ENCODE measurements at places on chromosomes 7 and 10. TPM values are rescaled to one million over a fixed set of nuclear protein-coding genes. Genes with fewer than 3 reads are reported as not detected.

Gene MYOZ1
- total RNA-seq: not detected

DNA sequence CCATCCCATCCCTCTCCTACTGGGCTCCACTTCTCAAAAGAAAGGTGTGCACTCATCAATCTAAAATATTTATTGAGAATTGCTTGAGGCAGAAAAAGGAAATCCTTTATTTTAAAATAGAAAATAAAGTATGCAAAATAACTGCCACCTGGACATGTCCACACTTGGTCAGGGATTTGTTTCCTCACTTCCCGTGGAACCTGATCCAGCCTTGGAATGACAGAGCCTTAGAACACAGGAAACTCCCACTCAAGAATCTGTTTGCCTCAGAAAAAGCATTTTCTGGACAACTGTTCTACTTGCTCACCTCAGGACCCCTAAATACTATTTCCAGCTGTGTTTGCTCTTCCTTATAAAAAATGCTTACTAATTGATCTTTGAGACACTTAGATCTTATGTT is 29.0 kb downstream of the AKR1C8 start:
- DNase-seq: no peak

GRCh38 chr7:151179946-151180345 is 7.1 kb downstream of the ASB10 start:
- DNase-seq: no peak

- no peak for DNase-seq
Observed at GRCh38 chr10:80373502-80373901, 16.9 kb downstream of the DYDC2 start.

- no peak for DNase-seq
Observed at GRCh38 chr7:51455948-51456347, 139.3 kb upstream of the COBL start.

DNA sequence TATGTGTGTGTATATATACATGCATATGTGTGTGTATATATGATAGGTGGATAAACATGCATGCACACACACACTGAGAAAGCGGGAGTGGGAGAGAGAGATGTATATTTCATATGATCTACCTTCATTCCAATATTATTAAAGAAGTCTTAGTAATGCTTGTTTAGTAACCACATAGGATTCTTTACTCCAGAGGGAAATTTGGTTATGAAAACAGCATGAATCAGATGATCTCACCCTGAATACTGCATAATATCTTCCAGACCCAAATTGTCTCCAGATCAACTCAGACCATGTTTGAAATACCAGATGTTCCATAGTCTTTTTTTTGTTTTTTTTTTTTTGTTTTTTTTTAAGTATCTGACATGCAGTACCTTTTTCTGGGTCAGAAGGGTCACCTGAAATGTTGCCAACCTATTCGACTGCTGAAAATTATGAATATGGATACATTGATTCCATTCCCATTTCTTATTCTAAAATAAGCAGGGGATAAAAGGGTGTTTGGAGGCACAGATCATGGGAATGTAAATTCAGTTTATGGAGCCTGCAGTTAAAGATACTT is 17.4 kb downstream of the TES start:
- DNase-seq: no peak

GRCh38 chr7:158976468-158976848 is 120.1 kb downstream of the DYNC2I1 start:
- no peak for DNase-seq

Gene PTPRZ1
- not detected for total RNA-seq

Gene C10orf71
- not detected for total RNA-seq

GRCh38 chr7:78052112-78052511 is 253.5 kb downstream of the PHTF2 start:
- no peak for DNase-seq

Gene SH2B2
- 0.86 TPM for total RNA-seq

Gene AKR1D1
- total RNA-seq: not detected

GRCh38 chr7:2864204-2864985 is 20.3 kb upstream of the GNA12 start:
- DNase-seq: no peak

- no peak for DNase-seq
Observed at GRCh38 chr7:25557379-25557917, 329.2 kb upstream of the NPVF start.

GRCh38 chr7:149783386-149784250 is 10.2 kb upstream of the ZNF467 start:
- DNase-seq: no peak

DNA sequence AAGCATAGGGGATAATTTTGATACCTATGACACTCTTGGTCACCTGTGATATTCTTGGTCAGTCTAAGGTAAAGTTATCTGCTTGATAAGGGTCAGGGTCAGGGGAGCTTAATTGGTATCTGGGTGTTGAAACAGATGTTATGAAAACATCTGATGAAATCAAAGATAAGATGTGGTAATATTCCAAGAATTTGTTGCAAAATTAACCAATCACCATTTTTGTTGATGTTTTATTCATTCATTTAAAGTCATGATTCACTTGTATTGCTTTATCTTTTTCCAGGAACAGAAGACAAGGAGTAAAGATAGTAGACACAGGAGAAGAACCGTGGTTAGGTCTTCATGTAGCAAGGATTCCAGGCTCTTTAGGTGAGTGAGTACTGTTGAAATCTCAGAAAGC is 103.1 kb downstream of the SEMA3C start:
- no peak for DNase-seq

- DNase-seq: no peak
Observed at GRCh38 chr10:32377458-32378259, 30.7 kb upstream of the EPC1 start.

Gene SLC29A4
- total RNA-seq: 2.7 TPM

GRCh38 chr7:151992375-151992774 is 33.1 kb upstream of the GALNT11 start:
- no peak for DNase-seq

DNA sequence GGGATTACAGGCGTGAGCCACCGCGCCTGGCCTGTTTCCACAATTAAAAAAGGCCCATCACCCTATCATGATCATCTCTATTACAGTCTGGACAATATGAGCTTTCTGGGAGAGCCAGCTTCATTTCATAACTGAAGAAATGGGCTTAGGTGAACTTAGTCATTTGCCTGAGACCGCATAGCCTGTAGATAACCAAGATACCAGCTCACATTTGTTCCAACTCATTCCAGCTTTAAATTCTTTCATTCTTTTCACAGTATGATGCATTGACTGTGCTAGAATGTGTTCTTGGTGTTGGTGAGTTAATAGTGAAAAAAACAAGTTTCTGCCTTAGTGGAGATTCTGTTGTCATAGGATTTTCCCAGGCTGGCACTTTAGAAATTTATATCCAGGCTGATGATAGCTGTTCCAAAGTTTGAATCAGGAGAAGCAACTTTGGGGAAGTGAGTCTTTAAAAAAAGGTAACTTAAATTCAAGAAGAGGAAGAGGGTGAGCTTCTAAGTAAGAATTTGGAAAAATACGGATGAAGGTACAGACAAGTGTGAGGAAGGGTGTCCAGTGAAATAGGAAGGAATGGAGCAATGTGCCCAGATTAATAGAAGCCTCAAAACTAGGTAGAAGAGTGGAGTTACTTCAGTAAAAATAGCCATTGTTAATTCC is 2.1 kb upstream of the H2AZ2 start:
- no peak for DNase-seq

- DNase-seq: no peak
Observed at GRCh38 chr10:100291356-100291755, 4.9 kb upstream of the BLOC1S2 start.

Gene CASTOR2
- total RNA-seq: 15.6 TPM

DNA sequence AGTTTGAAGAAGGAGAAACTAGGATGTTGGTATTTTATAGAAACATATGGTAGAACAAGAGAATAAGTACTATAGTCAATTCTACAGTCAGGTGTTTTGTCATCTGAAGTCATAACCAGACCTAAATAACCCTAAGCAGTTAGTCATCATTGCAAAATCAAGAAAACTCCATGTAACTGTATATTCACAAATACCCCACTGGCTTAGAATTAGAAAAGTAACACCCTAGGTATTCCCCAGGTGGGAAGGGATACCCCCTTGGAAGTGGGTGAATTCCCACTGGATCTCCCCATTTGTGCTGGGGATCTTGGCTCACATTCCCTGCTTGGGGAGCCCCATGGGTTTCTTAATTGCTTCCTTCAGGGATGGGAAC is 45.9 kb upstream of the ITGB8 start:
- DNase-seq: no peak

- DNase-seq: no peak
Observed at GRCh38 chr10:90302758-90303481, 554.9 kb downstream of the HTR7 start.

Gene ODAD2
- 0.32 TPM for total RNA-seq

GRCh38 chr10:116324951-116325635 is 845 bp downstream of the CCDC172 start:
- no peak for DNase-seq

Gene MRPS17
- total RNA-seq: 20.9 TPM

DNA sequence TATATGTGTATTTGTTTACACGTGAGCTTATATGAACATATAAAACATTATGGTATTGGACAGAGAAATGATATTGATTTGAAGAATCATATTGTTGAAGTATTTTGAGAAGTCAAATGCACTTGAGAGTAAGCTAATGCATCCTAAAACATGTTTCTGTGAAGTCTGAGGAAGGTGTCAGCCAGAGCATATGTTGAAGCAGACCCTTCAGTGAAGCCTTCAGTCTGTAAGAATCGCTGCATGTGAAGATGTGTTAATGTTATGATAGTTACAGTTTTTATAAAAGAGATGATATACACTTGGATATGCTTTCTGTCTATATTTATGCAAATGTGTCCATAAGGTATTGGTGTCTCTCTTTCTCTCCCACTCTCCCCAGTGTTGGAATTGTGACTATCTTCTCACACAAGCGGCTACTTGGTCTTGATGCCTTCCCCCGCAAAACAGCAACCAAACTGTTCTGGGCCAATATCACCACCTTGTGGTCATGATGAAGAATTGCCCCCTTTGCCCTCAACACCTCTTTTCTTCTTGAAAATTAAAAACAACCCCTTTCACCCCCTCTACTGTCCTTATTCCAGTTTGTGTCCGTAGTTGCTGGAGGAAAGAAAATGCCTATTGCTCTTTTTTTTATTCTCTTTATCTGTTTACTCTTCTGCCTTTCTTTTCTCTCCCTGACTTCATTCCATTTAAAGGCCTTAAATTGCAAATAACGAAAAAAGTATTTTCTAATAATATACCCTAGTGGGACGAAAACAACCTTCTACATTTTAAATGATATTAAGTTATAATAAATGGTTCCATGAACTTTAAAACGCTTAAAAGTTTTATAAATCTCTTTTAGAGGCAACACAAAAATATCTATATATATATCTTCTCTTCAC is 64.9 kb downstream of the IKZF1 start:
- DNase-seq: no peak

Gene NXPH1
- not detected for total RNA-seq

Gene CDC14C
- not detected for total RNA-seq

Gene IFIT3
- 4.8 TPM for total RNA-seq

DNA sequence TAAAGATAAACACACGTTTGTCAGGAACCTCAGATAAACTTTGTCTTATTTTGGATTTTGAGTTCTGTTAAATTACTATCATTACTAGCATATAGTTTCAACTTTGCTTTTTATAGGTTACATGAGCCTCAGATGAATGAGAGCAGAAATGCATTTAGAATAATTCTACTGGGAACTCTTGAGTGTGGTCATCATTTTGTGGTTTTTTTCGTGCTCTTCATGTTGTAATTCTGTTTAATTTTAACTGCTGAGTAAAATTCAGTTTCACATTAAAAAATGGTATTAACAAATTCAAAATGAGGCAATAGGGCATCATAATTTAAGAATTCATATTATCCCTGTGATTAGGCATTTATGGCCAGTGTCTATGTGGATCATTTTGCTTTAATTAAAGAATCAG is 72.9 kb downstream of the GNAI1 start:
- DNase-seq: no peak

Gene ABLIM1
- 103 TPM for total RNA-seq

GRCh38 chr10:94630017-94630688 is 53.4 kb upstream of the CYP2C18 start:
- no peak for DNase-seq

- DNase-seq: no peak
Observed at GRCh38 chr10:124053971-124054370, 39.4 kb downstream of the CHST15 start.

DNA sequence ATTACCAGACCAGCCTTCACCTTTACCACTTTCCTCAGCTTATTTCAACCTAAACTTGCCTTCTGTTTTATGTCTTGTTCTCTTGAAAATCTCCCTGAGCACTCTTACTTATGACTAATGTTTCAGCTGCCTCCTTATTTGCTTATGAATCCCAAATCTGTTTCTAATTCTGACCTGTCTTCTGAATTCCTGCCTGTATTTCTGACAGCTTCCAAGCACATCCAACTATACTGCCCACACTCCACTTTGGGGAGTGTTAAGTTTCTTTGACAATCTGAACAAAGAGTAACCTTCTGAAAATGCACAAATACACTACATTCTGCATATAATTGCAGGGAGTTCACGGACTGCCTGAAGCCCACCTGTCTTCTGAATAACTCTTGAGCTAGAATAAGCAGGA is 48.7 kb downstream of the ARMC3 start:
- DNase-seq: no peak

DNA sequence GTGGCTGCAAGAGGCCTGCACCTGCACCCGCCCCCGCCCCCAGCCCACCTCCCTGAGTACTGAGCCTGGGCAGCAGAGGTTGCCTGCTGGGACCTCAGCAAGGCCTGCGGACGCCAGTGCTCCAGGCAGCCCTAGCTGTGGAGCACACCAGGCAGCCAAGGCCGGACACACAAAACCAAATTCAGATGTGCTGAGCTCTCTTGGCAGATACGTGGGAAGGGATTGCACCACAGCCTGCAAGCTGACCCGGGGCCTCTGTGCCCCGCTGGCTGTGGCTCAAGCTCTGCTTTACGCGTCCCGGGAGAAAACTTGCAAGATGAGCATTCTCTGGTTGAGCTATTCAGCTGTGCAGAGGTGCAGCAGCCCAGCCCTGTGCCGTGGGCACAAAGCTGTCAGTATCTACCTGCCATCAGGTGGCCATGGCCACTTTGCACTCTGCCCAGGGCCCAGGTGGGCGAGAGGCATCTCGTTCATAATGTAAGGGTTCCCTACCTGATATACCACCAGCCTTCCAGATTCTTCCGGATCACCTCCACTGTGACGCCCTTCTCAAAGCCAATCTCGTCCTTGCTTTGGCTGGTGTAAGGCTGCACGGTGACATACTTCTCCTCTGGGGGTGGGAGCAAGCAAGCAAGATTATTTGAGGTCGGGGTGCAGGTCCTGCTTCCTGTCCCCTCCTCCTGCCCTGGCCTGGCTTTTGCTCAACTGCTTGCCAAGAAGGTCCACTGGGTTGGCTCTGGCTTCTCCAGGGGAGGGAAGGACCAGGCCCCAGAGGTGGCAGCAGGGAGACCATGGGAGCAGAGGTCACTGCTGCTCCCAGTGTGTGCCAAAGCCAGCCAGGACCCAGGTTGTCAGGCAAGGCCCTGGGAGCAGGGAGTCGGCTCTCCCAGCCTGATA is 123.4 kb downstream of the NEURL1 start:
- DNase-seq: no peak

Gene PLPP4
- total RNA-seq: 5.2 TPM

GRCh38 chr10:68333440-68334431 is 1.0 kb upstream of the PBLD start:
- no peak for DNase-seq

GRCh38 chr10:92241501-92241900 is 49.4 kb downstream of the CPEB3 start:
- no peak for DNase-seq

GRCh38 chr7:4607311-4607729 is 74.8 kb upstream of the FOXK1 start:
- DNase-seq: no peak

GRCh38 chr10:128722947-128723346 is 596.7 kb upstream of the MKI67 start:
- no peak for DNase-seq
